Lower lobe of right lung (tissue), 2 donors: ENCODE measurements at places on chromosomes 4 and X. TPM values are rescaled to one million over a fixed set of nuclear protein-coding genes. Genes with fewer than 3 reads are reported as not detected.
A peak's percentile ranks its signal among the peaks of the same experiment; 100 is the strongest.

GRCh38 chr4:47675806-47676205 lies 162.1 kb downstream of the CORIN start:
- no peak for DNase-seq

GRCh38 chr4:22434895-22435294 lies 81.0 kb downstream of the ADGRA3 start:
- no peak for DNase-seq

- DNase-seq, result no peak
Measured at GRCh38 chrX:57900975-57901374, 9.3 kb downstream of the ZXDA start.

DNA sequence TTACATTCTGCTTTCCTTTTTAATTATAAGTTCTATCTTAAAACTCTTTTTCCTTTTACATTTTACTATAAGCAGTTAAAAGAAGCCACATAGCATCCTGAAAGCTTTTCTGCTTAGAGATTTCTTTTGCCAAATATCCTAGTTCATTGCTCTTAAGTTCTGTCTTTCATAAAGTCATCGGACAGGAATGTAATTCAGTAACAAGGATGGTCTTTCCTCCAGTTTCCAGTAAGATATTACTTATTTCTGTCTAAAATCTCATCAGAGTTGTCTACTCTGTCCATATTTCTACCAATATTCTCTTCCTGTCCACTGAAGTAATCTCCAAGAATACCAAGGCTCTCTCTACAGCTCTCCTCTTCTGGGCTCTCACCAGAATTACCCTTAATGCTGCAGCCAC lies 37.5 kb upstream of the ADH1C start:
- DNase-seq, result no peak

GRCh38 chr4:183602557-183603027 lies 56.4 kb downstream of the RWDD4 start:
- no peak for DNase-seq

DNA sequence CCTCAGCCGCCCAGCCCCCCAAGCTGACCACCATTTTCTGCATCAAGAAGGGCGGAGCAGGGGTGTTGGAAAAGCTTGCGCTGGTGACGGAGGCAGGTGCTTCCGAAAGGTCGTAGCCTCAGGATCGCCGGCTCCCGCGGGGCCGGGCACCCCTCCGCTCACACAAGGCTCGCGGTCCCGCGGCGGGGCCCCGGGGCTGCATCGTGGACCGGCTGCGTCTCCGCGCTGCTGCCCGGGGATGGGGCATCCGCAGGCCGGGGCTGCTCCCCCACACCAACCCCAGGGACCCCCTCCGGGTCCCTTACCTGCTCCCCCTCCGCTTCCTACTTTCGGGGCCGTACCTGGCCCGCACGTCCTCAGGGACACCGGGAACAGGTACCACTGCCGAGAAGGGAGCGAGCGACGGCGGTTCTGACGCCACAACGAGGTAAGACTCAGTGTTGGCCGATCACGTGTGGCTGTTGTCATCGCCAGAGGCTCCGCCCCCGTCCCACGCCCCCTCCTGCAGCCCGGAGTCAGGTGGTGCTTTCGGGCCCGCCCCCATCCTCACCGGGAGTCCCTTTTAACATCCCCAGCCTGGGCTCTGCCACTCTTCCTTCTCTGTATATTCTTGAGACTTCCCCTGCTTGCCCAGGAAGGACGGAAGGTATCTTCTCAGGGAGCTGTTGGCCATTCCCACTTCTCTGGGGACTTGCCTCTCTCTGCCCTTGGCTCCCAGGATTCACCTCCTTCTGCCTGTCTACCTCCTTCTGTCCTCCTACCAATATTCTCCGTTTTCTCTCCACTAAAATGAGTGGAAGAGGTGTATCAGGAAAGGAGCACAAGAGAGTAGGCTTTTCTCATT lies at the start of gene BEX2:
Gene BEX2, minus strand, starts transcription at position 436 of the 844 bp plus-strand sequence. CDS start 1,014 bp downstream, outside the sequence.
- DNase-seq, result peak; percentile 84

DNA sequence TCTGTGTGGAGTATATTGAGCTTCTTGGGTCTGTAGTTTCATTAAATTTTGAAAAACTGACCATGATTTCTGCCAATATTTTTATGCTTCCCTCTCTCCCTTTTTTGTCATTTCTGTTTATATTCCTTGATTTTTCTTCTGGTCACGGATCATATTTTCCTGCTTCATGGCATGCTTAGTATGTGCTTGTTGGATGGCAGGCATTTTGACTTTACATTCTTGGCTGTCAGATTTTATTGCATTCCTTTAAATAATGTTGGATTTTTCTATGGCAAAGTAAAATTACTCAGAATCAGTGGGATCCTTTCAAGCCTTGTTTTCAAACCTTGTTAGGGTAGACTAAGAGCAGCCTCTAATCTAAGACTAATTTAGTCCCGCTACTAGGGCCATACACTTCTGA lies 531.8 kb downstream of the IL15 start:
- DNase-seq, result no peak

- no peak for DNase-seq
Measured at GRCh38 chrX:119325456-119325855, 73.7 kb upstream of the SLC25A43 start.

GRCh38 chr4:145819853-145820181 lies 118.8 kb downstream of the ZNF827 start:
- DNase-seq, result no peak

DNA sequence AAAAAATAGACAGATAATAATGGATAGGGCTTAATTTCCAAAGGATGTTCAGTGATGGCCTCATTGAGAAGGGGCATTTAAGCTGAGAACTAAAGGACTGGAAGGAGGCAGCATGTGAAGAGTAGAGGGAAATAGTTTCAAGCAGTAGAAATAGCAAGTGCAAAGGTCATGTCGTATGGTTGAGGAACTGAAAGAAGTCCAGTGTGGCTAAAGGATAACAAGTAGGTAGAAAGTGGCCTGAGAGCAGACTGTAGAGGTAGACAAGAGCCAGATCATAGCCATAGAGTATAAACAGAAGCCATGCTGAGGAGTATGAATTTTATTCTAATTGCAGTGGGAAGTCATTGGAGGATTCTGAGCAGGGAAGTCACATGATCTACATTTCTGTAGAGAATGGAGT lies 72.3 kb downstream of the GRIA3 start:
- DNase-seq, result no peak

GRCh38 chr4:108350332-108350731 lies 181.6 kb upstream of the LEF1 start:
- DNase-seq, result no peak

DNA sequence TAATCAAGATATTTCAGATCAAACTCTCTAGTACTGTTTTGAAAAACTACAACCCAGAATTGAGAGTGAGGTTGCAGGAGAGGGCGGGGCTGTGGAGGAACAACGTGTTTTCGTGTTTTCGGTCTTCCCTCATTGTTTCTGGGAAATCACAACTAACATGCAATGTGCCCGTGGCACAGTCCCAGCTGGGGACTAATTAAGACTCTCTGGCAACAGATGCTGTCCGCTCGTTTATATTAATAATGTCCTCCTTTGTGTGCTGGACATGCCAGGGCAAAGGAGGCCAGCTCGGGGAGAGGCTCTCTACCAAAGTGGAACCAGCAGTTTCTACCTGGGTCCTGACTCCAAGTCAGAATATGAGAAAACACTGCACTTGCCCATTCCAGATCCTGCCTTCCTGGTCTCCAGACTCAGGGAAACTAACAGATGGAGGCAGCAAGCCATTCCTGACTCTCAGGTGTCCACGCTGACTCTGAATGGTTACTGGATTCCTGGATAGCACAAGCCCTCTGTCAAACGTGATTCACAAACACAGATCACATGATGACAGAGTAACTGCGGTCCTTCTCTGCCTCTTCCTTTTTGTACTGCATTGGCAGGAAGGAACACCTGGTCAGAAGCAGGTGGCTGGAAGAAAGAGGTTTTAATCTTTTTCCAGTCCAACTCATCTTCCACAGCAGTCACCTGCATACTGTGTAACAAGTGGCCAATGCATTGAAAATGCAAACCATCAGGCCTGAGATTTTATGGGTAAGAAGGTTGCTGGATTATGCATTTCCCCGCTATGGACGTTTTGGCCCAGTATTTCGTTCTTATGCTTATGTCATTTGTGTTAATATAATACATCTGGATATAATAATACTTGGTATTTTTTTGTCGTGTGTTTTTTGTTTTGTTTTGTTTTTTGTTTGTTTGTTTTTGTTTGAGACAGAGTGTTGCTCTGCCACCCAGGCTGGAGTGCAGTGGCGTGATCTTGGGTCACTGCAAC lies 65.0 kb downstream of the COQ2 start:
- DNase-seq, result peak; percentile 57

DNA sequence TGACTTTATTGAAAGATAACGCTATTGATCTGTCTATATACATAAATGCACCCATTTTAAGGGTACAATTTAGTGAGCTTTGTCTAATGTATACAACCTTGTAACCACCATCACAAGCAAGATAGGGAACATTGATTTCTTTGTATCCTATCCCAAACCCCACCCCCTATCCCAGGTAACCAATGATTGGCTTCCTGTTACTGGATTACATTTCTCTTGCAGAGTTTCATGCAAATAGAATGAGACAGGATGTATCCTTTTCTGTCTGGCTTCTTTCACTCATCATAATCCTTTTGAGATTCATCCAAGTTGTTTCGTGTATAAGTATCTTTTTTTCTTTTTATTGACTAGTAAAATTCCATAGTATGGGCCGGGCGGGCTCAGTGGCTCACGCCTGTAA lies 1.6 kb upstream of the GRIPAP1 start:
- no peak for DNase-seq

- DNase-seq, result no peak
Measured at GRCh38 chrX:97308171-97308570, 424.5 kb downstream of the RPA4 start.

- DNase-seq, result no peak
Measured at GRCh38 chrX:72262077-72262476, 15.0 kb downstream of the RPS4X start.

DNA sequence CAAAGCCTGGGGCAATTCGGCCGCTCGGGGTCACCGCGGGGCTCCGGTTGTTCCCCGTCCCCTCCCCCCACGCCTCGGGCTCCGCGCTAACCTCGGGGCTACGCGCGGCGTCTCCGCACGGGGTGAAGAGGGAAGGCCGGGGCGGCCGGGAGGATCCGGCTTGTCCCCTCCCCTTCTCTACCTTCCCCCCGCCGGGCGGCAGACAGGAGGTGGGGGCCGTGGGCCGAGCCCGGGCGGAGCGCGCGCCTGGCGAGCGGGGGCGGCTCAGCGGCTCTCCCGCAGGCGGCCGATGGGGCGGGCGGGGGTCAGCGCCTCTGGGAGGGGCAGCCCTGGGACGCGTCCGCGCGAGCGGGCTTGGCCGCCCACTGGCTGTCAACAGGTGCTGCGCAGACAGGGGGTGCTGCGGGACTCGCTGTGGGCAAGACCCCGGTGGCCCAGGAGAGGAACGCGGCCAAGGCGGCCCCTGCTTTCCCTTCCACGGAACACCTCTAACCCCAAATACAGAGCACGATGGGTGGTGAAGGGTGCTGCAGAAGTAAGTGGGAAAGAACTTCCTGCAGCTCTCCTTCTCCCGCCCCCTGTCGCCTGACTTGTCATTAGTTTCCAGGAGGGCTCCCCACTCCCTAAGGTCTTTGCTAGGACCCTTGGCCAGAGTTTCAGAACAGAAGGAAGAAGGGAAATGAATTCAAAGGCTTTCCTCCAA lies at the start of gene PDGFC:
Gene PDGFC, minus strand, starts transcription at position 124 of the 703 bp plus-strand sequence. CDS start 896 bp downstream, outside the sequence.
- DNase-seq, result peak; percentile 91

GRCh38 chr4:41427931-41428600 lies 109.9 kb upstream of the LIMCH1 start:
- no peak for DNase-seq

- DNase-seq, result no peak
Measured at GRCh38 chrX:141175786-141176185, 1.1 kb downstream of the LDOC1 start.

GRCh38 chr4:8393593-8394038 lies 46.9 kb downstream of the ACOX3 start:
- DNase-seq, result no peak

- DNase-seq, result peak; percentile 30
Measured at GRCh38 chr4:2251795-2252529, 9.9 kb downstream of the MXD4 start.

GRCh38 chr4:8165374-8165896 lies 6.8 kb upstream of the ABLIM2 start:
- no peak for DNase-seq

SPIN2A gene
- total RNA-seq, result 0.74 TPM

SMR3B gene
- not detected for total RNA-seq

PNPLA4 gene
- total RNA-seq, result 11.4 TPM

COL25A1 gene
- 0.35 TPM for total RNA-seq

SLC25A5 gene
- total RNA-seq, result 334 TPM

SNX25 gene
- total RNA-seq, result 74.7 TPM

GRID2 gene
- total RNA-seq, result not detected

STPG2 gene
- total RNA-seq, result 1.1 TPM

CABS1 gene
- total RNA-seq, result not detected

BTC gene
- total RNA-seq, result 2.9 TPM
